ENCODE measurements at places on chromosomes 2 and 18.
A peak's percentile ranks its signal among the peaks of the same experiment; 100 is the strongest.

DNA sequence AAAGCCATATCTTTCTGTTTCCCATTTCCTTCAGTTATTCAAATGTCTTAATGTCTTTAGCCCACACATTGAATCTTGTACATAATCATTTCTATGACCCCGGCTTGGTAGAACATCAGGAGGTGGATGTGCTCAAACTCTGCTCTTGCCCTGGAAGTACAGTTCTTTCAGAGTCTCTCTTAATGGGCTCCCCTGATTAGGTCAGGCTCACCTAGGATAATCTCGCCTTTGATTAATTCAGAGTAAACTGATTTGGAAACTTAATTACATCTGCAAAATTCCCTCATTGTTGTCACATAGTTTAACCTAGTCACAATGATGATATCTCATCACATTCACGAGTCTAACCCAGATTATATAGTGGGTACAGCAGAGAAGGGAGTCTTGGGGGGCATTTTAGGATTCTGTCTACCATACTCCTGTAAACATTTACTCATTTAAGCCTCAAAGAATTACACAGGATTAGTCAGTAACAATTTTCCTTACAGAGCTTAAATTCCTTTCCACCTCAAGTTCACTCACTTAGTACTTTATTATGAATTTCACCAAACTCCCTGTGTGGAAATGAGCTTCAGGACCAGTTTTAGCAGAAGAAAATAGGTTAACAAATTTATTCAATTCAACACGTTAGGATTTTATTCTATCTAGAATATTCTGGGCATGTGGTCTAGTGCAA lies 135.5 kb downstream of the FHOD3 start:
- DNase-seq, result no peak

DNA sequence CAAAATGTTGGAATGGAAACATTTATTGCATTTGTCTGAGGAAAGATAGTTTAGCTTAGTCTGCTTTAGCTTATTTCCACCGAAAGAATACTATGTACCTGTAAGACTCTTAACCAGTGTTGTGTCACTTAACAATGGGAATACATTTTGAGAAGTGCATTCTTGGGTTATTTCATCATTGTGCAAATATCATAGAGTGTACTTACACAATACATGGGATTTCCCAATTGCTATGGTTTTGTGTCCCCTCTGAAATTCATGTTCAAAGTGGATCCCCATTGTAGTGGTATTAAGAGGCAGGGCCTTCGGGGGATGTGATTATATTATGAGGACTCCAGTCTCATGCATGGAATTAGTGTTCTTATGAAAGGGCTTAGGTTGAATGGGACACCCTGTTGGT lies 249.4 kb upstream of the UBE2E3 start:
- no peak for DNase-seq

- no peak for DNase-seq
Observed at GRCh38 chr2:233015019-233015645, 2.1 kb upstream of the NGEF start.

- DNase-seq, result no peak
Observed at GRCh38 chr2:241777686-241778627, 1.3 kb downstream of the GAL3ST2 start.

DNA sequence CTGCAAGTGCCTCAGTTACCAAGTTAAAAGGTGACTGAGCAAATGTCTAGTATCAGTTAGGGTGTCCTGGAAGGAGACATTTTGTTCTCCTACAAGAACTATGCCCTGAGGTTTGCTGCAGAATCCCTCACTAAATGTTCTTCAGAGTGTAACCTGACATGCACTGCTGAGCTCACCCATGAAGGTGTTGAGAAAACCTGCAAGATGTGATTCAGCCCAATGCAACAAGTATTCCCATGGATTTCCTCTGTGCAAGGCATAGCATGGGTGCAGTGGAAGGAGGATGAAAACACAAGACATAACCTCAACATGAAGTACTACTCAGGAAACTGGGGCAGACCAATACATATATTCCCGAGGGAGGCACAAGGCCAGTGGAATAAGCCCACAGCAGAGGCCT lies 15.4 kb upstream of the UGT1A8 start:
- DNase-seq, result no peak

DNA sequence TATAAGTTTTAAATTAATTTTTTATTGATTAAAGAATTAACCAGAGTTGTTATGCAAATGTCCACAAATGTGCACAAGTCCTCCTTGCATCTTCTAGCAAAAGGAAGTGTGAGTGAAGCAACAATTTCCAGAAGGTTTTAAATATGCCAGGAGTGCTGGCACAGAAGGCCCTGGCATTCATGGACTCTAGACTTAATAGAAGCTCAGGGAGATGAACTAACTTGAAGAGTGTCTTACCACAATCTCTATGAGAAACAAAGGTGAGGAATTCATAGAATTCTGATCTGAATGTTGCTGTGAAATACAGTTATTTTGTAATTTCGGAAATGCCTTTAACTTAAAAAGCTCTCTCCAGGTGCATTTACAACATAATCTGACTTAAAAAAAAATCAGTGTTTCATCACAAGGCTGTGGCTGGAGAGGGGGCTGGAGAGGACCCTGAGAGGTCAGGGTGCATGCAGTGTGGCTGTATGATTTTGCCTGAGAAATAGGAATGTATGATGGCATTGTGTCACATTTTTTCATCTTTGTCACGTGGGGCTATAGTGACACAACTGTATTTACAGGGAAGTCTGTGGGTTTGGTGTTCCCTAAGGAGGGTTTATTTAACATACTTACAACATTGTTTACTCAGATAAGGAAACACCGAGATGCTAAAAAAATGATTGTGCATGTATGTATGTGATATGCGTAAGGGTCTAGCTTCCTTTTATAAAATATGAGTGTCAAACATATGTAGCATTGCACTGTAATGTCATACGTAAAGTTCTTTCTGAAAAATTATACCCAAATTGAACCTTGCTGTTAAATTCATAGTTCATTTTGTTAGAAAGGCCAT lies 66.2 kb downstream of the MAP4K4 start:
- no peak for DNase-seq

DNA sequence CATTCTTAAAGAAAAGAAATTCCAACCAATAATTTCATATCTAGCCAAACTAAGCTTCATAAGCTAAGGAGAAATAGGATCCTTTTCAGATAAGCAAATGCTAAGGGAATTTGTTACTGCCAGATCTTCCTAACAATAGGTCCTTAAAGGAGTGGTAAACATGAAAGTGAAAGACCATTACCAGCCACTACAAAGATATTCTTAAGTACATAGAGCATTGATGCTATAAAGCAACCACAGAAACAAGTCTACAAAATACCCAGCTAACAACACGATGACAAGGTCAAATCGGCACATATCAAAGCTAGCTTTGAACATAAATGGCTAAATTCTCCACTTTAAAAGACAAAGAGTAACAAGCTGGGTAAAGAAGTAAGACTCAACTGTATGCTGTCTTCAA lies 188.9 kb upstream of the RPRM start:
- DNase-seq, result no peak

- DNase-seq, result no peak
Observed at GRCh38 chr2:29117636-29118303, 2.6 kb downstream of the CLIP4 start.

DNA sequence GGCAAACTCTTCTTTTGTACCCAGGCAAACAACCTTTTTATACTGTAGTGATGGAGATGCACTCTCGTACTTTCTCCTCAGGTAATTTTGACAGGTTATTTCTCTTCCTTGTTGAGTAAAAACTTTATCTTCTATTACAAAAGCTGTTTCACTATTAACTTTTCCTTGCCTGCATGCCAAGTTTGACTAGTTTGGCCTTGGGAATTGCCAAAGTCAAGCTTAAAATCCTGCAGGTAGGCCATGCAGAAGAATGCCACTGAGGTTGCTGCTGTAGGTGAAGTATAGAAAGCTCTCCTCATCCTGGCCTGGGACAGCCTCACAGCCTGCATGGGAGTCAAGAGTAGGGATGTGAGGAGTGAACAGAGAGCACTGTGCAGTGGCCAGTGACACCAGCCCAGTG lies 1293.5 kb upstream of the CHAC2 start:
- no peak for DNase-seq

DNA sequence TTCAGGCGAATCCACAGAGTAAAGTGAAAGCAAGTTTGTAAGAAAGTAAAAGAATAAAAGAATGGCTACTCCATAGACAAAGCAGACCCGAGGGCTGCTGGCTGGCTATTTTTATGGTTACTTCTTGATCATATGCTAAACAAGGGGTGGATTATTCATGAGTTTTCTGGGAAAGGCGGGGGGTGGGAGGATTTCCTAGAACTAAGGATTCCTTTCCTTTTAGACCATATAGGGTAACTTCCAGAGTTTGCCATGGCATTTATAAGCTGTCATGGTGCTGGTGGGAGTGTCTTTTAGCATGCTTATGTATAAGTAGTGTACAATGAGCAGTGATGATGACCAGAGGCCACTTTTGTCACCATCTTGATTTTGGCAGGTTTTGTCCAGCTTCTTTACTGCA lies 59.8 kb downstream of the SLC4A3 start:
- DNase-seq, result no peak

DNA sequence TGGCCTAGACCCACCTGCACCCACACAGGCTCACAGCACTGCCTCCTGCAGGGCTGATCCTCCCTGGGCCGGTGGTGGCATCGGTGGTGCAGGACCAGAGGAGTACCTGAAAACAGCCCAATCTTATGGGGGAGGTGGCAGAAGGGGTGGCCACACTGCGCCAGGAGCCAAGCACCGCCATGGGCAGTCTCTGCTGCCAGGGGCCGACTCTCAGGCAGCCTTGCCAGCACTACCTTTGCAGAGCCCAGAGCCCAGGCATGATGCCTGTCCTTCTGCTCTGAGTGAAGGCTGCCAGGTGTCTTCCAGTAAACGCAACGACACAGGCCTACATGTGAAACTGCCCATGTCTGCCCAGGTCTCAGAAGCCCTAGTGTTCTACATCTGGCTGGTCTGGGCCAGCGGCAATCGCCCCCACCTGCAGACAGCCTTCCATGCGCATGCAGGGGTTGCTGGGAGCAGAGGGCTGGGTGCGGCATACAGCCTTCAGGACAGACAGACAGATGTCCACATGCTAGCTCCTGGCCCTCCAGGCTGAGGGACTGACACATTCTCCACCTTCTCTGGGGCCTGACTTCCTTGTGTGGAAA lies 6.8 kb downstream of the HS6ST1 start:
- no peak for DNase-seq

- DNase-seq, result no peak
Observed at GRCh38 chr18:69895066-69896047, 52.3 kb downstream of the CD226 start.

DNA sequence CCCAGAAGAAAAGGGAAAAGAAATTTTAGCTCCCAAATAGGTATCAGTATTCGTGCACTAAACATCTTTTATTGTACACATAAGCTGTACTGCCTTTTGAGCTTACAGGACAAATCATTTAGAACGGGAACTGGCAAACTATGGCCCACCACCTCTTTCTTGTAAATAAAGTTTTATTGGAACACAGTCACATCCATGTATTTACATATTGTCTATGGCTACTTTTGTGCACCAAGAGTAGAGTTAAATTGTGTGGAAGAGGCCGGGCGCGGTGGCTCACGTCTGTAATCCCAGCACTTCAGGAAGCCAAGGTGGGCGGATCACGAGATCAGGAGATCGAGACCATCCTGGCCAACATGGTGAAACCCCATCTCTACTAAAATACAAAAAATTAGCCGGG lies 5.7 kb downstream of the TM4SF20 start:
- no peak for DNase-seq

- DNase-seq, result no peak
Observed at GRCh38 chr2:179538406-179539123, 273.9 kb upstream of the SESTD1 start.

DNA sequence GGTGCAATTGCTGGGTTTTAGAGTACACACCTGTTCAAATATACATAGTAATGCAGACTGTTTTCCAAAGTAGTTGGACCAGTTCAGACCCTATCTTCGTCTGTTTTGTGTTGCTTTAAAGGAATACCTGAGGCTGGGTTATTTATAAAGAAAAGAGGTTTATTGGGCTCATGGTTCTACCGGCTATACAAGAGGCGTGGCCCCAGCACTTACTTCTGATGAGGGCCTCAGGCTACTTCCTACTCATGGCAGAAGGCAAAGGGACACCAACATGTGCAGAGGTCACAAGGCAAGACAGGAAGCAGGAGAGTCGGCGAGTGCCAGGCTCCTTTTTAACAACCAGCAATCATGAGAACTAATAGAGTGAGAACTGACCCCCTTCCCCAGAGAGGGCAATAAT lies 21.9 kb upstream of the EMILIN2 start:
- DNase-seq, result no peak

- DNase-seq, result no peak
Observed at GRCh38 chr18:62258616-62259015, 66.5 kb upstream of the TNFRSF11A start.

GRCh38 chr2:197868206-197868605 lies 63.8 kb downstream of the PLCL1 start:
- no peak for DNase-seq

- DNase-seq, result no peak
Observed at GRCh38 chr2:196242131-196242620, 70.8 kb upstream of the STK17B start.

- DNase-seq, result no peak
Observed at GRCh38 chr2:162256591-162256991, 13.3 kb upstream of the FAP start.

GRCh38 chr18:5630057-5630899 lies 86.5 kb upstream of the EPB41L3 start:
- no peak for DNase-seq

DNA sequence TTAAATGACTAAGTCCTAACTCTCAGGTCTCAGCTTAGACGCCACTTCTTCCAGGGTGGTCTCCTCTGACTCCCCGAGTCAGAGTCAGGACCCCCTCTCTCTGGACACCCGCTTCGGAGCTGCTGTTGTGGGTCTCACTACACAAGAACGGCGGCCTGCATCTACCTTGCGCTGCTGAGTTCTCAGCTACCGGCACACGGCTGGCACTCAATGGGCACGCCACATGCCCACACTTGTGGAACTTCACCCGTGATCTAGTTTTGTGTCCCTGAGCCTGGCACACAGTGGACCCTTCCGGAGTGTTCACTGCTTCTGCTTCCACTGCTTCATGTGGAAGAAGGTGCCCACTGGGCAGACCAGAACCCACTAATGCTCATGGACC lies 58.3 kb upstream of the ID2 start:
- DNase-seq, result no peak

GRCh38 chr2:136118819-136119716 lies 1.1 kb upstream of the CXCR4 start:
- peak; percentile 11 for DNase-seq

DNA sequence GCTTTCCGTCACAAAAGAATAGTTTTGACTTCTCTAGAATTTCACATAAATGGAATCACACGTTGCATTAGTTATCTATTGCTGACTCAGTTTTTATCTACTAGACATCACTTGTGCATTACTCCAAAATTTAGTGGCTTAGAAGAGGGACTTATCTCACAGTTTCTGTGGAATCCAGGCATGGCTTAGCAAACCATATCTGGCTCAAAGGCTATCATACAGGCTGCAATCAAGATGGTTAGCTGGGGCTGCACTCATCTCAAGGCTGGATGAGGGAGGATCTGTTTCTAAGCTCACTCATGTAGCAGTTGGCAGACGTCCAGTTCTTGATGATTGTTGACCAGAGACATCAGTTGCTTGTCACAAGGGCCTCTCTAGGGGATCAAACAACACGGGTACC lies 6.6 kb upstream of the DSC3 start:
- DNase-seq, result no peak

GRCh38 chr2:95296880-95297487 lies at the start of gene KCNIP3:
Gene KCNIP3 (plus strand): TSS chr2:95297347. CDS start chr2:95297439, 92 bp downstream.
- DNase-seq, result no peak
